RCC 7860 (cell line): ENCODE measurements at places on chromosomes 5 and 9.

- no peak for DNase-seq
These were observed 12.0 kb downstream of the INIP start for GRCh38 chr9:112705768-112706427.

DNA sequence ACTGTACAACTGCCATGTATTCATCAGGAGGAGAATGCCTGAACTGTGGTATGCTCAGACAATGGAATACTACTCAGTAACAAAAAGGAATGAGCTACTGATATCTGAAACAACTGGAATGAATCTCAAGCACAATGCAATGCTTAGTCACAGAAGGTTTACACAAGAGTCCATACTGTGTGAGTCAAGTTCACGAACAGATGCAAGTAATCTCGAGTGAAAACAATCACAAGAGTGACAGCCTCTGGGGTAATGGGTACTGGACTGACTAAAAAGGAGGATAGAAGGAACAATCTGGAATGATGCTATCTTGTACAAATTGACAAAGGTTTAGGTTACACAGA lies 19.5 kb upstream of the GOLGA1 start:
- DNase-seq = no peak

DNA sequence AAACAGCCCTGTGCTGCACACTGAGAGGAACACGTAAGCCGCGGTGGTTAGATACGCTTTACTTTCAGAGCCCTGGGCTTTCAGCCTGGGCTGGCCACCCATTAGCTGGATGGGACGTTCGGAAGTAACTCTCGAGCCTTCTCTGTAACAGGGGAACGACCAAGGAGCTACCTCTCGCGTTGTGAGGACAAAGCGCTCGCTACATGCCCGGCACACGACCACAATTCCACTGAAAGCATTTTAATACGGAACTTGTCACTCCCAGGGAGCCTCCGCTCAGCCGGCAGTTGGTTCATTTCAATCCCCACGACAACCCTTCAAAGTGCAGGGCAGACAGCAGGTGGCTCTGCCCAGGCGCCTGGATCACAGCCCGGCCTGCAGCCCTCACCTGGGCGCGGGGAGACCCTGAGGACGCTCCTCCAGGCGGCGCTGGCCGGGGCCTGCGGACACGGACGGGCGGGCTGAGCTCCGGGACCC lies 368 bp downstream of the SURF1 start:
- DNase-seq = no peak

DNA sequence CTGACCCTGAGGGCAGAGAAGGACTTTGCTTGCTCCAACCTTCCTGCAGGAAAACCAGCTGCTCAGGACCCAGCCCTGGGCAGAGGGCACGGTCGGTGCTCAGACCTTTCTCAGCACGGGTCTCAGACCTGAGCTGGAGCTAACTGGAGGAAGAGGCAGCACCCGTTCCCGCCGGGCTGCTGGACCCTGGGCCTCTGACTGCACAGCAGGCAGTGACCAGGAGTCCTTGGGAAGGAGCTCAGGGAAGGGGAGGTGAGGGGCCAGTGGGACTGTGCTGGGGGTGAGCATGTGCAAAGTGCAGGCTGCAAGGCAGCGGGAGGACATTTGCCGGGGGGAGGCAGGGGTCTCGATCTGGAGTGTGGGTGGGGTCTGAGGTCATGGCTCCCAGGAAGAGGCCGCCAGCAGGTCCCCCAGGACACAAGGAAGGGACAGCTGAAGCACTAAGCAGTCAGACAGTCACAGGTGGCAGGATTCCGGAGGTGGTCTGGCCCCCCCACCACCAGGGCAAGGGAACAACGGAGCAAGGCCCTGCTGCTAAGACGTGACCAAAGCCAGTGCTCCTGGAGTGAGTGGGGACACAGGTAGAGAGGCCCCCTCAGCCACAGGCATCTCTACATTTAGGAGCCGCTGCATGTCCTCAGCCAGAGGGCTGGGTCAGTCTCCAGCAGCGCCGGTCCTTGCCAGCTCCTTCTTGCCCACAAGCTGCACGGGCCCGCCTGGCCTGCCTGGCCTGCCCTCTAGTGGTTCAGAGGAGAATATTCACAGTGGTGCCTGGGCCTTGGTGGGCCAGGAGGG lies 4.8 kb upstream of the DPM2 start:
- peak; percentile 40 for DNase-seq
